ENCODE measurements at places on chromosomes 13 and 19.

DNA sequence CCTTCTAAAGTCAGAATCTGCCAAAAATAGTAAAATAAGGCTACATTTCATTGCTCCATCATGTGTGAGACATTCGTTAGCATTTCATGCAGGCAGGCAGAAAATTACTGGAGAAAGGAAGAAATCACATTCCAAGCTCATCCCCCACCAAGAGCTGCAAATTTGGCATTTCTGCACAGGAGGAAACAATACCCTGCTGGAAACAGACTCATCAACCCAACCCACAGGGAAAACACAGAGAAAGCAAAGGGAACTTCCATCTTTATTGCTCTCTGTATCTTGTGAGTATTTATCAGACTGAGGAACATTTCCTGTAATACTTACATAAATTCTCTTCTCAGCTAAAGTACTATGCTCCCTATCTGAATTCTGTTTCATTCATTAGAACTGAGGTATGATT, 95.7 kb downstream of the KCTD12 start:
- DNase-seq, result no peak

DNA sequence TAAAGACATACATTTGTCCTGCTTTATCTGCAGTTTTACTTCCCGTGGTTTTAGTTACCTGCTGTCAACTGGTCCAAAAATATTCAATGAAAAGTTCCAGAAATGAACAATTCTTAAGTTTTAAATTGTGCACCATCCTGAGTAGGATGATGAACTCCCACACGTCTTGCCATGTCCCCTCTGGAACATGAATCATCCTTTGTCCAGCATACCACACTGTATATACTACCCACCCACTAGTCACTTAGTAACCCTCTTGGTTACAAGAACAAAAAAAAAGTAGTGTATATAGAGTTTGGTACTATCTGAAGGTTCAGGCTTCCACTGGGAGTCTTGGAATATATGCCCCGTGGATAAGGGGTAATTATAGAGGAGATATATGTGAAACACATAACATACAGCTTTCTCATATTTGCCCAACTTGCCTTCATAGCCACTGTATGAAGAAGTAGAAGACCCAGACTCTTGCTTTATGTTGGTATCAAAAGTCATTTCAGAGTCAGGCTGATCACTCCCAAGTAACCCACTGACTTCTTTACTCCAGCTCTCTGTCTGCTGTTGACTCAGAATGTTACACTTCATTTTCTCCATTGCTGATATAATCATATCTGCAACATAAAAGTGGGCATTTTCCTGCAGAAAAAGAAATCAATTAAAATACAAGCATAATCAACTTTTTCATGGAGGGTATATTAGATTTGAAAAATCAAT, 19.3 kb downstream of the RUBCNL start:
- no peak for DNase-seq

DNA sequence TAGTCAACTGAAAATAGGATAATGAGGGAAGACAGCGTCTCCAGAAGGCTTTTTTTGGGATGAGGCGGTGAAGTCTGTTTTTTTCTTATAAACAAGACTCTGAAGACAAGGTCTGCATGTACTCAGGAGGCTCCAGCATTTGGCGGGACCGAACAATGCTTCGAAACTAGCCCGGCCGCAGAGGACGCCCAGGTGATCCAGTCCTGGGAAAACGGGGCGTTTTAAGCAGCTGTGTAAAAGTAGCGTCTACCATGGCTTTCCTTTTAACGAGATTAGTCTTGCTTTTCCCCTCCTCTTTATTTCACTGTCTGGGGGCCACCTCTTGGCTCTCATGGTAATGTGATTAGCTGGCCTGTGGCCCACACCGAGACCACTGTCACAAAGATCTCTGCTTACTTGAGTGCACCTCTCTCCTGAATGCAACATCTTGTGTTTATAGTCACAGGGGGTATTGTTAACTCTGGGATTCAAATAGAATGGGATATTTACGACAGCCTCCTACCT, 29.4 kb upstream of the GTF3A start:
- no peak for DNase-seq

- no peak for DNase-seq
These were observed 46.8 kb upstream of the CYP2A7 start for GRCh38 chr19:40928850-40929249.

DNA sequence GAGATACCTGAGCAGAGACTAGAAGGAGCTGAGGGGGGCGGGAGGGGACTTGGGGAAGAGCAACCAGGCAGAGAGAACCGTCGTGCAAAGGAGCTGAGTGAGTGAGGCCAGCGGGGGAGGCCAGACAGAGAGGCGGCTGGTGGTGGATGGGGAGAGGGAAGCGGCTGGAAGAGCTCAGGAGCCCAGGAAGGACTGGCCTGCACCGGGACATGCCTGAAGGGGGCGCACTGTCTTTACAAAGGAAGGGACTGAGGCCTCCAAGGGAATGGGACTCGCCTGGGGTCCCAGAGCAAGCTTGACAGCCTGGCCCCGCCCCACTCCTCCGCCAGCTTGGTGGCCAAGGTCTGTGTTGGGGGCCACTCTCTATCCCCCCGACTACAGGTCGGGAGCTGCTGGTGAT, 14.9 kb downstream of the ONECUT3 start:
- no peak for DNase-seq

- DNase-seq, result no peak
These were observed 22.5 kb downstream of the SCEL start for GRCh38 chr13:77558016-77558415.

- DNase-seq, result no peak
These were observed 12.1 kb downstream of the SAE1 start for GRCh38 chr19:47142779-47143178.

DNA sequence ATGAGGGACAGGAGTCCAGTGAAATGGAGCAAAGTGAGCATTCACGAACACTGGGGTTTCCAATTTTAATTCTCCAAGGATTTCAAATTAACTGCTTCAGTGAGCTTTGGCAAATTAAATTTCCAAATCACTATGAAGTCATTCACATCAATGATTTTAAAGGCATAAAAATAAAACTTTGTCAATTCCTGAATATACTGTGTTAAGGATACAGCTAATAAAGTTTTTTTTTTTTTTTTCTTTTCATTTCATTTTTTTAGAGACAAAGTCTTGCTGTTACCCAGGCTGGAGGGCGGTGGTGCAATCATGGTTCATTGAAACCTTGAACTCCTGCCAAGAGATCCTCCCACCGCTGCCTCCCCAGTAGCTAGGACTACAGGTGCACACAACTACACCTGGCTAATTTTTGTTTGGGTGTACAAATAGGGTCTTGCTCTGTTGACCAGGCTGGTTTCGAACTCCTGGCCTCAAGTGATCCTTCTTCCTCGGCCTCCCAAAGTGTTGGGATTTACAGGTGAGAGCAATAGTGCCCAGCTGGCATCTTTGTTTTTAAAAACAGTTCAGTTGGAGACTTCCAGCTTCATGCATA, 21.9 kb downstream of the RBM26 start:
- DNase-seq, result no peak

DNA sequence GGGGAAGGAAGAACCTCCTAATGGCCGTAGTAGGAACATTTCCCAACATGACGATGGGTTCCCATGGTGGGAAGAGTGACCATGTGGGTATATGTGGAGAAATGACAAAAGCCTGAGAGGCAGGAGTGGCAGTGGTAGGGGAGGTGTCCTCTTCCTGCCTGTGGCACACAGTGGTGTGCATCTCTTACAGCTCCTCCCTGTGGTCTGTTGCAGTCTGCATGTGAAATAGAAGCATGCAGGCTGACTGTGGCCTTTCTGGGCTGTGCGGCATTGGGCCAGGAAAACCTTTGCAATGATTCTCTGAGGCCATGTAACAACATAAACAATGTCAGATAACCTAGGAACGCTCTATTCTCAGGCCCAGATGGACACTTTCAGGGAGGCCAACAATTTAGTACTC, 84.0 kb downstream of the LACC1 start:
- no peak for DNase-seq

DNA sequence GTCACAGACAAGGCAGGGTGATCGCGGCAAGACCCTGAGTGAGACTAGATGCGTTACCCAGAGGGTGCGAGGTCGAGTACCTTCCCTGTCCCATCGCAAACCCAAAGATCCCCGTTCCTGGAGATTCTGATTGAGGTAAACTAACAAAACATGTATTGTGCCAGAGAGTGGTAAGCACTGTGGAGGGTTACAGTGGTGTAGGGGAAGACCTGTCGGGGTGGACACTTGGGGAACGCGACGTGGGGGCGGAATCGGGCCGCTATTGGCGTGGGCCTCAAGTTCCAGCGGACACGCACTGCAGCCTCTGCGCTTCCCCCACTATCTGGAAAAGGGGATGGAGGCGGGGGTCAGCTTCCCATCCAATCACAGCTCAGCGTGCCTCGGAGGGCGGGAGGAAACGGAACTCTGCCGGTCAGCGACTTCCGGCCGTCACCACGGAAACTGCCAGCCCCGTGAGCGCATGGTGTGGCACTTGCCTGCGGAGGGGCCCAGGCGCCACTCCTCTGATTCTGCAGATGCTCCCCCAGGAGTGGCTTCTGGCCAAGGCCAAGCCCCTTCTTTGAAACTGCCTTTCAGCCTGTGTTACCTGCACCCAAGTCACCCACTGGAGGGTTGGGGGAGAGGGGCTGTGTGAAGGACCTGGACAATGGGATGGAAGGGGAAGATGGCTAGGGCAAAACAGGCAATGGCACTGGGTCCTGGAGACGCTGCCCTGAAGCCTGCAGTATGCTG, 1.0 kb upstream of the UBE2M start:
- DNase-seq, result no peak
